T47D (cell line): ENCODE measurements at places on chromosomes 2 and 18.
A peak's percentile ranks its signal among the peaks of the same experiment; 100 is the strongest.

- no peak for DNase-seq
These were observed 6.1 kb upstream of the DPP10 start for GRCh38 chr2:114436329-114436728.

- no peak for DNase-seq
These were observed 4.3 kb downstream of the TMEM127 start for GRCh38 chr2:96261328-96262003.

DNA sequence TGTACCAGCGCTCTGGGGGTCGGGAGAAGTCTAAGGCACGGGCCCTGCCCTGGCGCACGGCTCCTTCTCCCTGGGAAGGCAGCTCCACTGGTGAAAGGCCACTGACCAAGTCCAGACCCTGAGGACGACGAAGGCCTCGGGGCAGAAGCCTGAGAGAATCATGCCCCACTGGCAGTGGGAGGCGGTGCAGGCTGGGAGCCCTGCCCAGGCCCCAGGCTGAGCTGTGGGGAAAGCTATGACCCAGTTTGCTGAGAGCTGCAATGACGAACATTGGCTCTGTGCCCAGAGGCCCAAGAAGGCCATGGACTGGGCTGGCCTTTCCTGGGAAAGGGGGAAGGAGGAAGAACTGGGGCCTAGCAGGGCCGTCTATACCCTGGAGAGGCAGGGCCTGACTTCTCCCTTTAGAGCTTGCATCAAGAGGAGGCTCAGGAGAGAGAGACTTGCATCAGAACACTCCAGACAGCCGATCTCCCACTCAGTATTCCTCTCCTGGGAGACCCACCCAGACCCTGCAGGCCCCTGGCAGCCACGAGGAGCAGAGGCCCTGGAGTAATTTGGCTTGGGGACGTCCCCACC is 32.9 kb downstream of the HS1BP3 start:
- DNase-seq: peak; percentile 38

- no peak for DNase-seq
These were observed 166.9 kb upstream of the OSR1 start for GRCh38 chr2:19525313-19525712.

- DNase-seq: no peak
These were observed 5.3 kb downstream of the MLPH start for GRCh38 chr2:237492137-237492890.

DNA sequence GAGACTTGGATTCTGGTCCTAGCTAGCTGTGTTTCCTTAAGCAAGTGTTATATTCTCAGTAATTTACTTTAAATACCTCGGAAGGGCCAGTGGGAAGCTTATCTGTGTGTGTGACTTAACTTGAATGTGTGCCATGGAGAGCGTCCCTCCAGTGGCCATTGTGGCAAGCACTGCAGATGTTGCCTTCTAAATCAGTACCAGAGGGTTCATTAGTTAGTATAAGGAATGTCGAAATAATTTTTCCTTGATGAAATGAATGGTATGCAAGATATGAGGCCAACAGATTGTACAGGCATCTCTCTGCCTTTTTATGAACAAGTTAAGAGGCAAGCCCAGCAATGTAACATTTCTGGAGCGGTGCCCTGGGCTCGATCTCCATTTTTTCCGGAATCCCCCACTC is 52.0 kb downstream of the FBXO36 start:
- DNase-seq: no peak

DNA sequence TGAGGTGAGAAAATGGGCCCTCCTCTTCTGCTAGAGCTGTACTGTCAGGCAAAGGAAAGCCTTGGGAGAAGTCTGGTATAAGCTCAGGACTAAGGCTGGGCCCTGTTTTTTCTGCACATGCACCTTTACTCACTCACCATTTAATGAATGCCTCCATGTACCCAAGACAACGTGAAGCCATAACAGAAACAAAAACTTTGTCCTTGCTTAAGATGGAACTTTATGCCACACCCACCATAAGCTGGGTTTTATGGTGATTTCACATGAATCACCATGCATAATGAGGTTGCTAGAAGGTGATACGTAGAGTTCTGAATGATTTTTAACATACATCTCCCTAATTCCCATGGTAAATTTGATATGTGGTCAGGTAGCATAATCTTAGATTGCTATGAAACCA is 63.7 kb upstream of the CYP26B1 start:
- no peak for DNase-seq
